ENCODE measurements at places on chromosomes 12 and 14.

- no peak for DNase-seq
Measured at GRCh38 chr12:31819427-31819826, 90.6 kb upstream of the AMN1 start.

GRCh38 chr12:87943023-87943422 lies 86.2 kb downstream of the C12orf50 start:
- DNase-seq: no peak

DNA sequence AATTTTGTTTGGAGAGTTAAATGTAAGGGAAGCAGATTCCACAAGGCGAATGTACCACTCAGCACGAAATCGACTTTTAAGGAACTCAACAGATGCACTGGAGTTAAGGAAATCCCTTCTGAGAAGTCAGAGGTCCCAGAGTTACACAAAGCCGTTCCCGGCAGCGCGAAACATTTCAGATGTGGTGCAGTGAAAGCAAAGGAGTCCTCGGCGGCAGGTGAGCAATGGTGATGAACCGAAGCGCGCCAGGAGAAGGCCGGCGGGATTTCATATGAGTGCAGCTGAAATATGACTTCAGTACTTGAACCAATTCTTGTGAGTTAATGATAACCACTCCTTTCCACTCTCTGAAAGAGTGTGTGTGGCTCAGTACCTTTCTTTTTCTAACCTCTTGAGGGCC lies 183.2 kb downstream of the GRIP1 start:
- no peak for DNase-seq

- DNase-seq: no peak
Measured at GRCh38 chr14:26255213-26255612, 342.6 kb downstream of the NOVA1 start.

GRCh38 chr14:32457213-32457920 lies 128.3 kb downstream of the AKAP6 start:
- no peak for DNase-seq

- no peak for DNase-seq
Measured at GRCh38 chr12:3768911-3769447, 16.1 kb upstream of the CRACR2A start.

GRCh38 chr12:117042862-117043261 lies 56.4 kb downstream of the TESC start:
- DNase-seq: no peak

GRCh38 chr14:33932576-33933345 lies 18.1 kb downstream of the EGLN3 start:
- DNase-seq: no peak

GRCh38 chr12:110676171-110676570 lies 12.7 kb downstream of the HVCN1 start:
- no peak for DNase-seq

GRCh38 chr14:88195676-88196075 lies 127.4 kb downstream of the KCNK10 start:
- no peak for DNase-seq

DNA sequence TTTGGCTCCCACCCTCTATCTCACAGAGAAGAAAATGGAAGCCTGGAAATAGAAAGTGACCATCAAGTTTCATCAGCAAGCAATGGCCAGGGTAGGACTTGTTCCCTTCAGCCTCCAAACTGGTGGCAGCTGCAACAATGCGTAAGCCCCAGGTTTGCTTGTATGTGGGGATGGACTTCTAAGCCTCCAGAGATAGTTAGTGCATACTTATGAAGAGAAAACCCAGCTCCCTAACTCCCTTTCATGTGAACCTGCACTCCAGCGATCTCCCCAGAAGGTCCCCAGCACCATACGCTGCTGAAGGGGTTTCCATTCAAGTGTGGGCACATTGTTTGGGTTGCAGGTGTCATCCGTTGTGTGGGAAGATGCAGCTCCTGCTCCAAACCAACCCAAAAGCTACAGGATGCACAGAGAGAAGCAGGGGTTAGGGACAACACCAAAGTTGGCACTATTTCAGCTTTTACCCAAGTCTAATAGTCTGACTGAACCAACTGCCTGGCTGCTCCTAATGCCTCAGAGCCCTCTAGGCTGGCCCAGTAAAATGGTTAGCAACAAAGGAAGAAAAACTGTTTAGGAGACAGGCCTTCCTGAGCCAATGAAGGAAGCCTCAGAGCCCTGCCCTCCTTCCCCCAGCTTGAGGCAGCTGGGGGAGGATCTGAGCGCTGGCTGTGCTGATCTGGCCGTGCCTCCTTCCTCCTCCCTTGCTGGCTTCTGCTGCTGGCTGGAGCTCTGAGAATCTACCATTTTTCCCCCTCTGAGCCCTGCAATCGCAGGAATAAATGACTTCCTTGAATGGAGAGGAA lies 12.3 kb downstream of the ZFP36L1 start:
- DNase-seq: peak; percentile 52

All from CD4-positive, alpha-beta T cell treated with Interleukin-6 at 100 ng/mL for 8 hours (primary cell).